ENCODE measurements at places on chromosomes 2 and 18. TPM values are rescaled to one million over a fixed set of nuclear protein-coding genes. Genes with fewer than 3 reads are reported as not detected.

- no peaks in the 10 kb centered on the region for H3K36me3 ChIP-seq
- no peaks in the 10 kb centered on the region for H3K4me1 ChIP-seq
- H3K4me3 ChIP-seq = no peak overlapping the region
- no peak overlapping the region for H3K27ac ChIP-seq
Measured at GRCh38 chr18:21391074-21391673, 149.1 kb downstream of the GREB1L start.

RESP18 gene
- total RNA-seq = not detected

- no peak overlapping the region for H3K27ac ChIP-seq
- no peak for DNase-seq
- no peak overlapping the region for H3K4me3 ChIP-seq
- H3K27me3 ChIP-seq = no peaks in the 10 kb centered on the region
- no peaks in the 10 kb centered on the region for H3K36me3 ChIP-seq
Measured at GRCh38 chr2:8657423-8658062, 24.3 kb upstream of the ID2 start.

DNER gene
- total RNA-seq = 0.78 TPM

DNA sequence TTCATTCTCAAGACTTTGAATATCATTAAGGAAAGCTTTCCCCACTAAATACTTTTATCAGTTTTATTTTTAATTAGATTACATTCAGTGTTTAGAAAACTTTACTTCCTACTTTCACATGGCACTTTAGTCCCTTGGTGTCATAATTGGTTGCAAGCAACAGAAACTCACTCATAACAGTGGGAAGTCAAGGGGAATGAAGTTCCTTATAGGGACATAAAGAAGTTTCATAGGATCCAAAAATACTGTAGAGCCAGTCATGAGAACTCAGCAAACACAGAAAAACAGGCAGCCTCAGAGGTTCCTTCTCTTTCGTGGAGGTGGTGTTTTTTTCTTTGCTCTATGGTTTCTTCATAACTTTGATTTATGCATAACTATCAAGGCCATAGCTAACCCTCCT, 809.0 kb downstream of the BCL11A start:
- H3K27ac ChIP-seq = no peak overlapping the region
- no peak overlapping the region for H3K4me3 ChIP-seq
- H3K36me3 ChIP-seq = no peaks in the 10 kb centered on the region
- H3K4me1 ChIP-seq = peaks cover 2% of the 10 kb centered on the region
- no peak for DNase-seq

ALK gene
- 0.26 TPM for total RNA-seq

DNA sequence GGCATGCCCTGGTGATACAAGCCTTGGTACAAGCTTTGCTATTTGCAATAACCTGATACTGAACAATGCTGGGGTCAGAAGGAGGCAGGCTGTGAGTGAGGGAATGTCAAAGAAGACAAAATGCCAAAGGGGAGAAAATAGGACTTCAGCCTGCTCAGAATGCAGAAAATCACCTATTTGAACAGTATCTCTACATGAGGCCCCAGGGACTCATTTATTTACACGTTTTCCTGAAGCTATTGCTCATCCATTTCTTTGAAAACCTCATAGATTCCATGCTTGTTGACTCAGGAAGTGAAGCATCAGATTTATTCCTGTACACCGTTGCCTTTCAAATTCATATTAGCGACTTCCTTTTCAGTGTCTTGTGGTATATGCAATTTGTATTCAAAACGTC, 69.4 kb upstream of the CBLN2 start:
- H3K27ac ChIP-seq = no peak overlapping the region
- H3K4me1 ChIP-seq = no peaks in the 10 kb centered on the region
- DNase-seq = no peak
- H3K36me3 ChIP-seq = no peaks in the 10 kb centered on the region
- H3K4me3 ChIP-seq = no peak overlapping the region
- H3K27me3 ChIP-seq = no peaks in the 10 kb centered on the region

RSAD2 gene
- total RNA-seq = 1.0 TPM

DNA sequence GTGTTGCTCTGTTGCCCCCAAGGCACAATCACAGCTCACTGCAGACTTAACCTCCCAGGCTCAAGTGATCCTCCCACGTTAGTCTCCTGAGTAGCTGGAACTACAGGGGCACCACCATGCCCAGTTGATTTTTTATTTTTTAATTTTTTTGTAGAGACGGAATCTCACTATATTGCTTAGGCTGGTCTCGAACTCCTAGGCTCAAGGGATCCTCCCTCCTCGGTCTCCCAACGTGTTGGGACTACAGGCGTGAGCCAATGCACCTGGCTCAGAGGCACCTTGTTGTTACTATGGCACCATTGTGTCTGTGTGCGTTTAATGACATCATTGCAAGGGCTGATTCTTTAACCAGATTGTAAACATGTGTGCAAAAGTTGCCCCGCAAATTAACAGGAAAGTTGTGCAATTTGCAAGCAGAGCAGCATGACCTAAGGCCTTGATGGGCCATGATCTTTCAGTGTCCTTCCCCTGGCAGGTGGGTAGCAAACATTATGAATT, 22.6 kb downstream of the TCF23 start:
- H3K27ac ChIP-seq = no peak overlapping the region
- no peaks in the 10 kb centered on the region for H3K36me3 ChIP-seq
- H3K27me3 ChIP-seq = no peaks in the 10 kb centered on the region
- DNase-seq = no peak

UGT1A6 gene
- total RNA-seq = not detected

GRCh38 chr2:10733566-10733925, 12.1 kb downstream of the ATP6V1C2 start:
- no peaks in the 10 kb centered on the region for H3K27me3 ChIP-seq
- H3K36me3 ChIP-seq = no peaks in the 10 kb centered on the region
- H3K4me1 ChIP-seq = no peaks in the 10 kb centered on the region
- no peak overlapping the region for H3K27ac ChIP-seq

GRCh38 chr2:217844696-217845095, 158.1 kb downstream of the TNS1 start:
- H3K4me3 ChIP-seq = no peak overlapping the region
- no peaks in the 10 kb centered on the region for H3K27me3 ChIP-seq
- H3K27ac ChIP-seq = no peak overlapping the region
- peaks cover 36% of the 10 kb centered on the region for H3K4me1 ChIP-seq
- peaks cover 20% of the 10 kb centered on the region for H3K36me3 ChIP-seq

- no peaks in the 10 kb centered on the region for H3K27me3 ChIP-seq
- DNase-seq = no peak
- H3K36me3 ChIP-seq = no peaks in the 10 kb centered on the region
- H3K4me1 ChIP-seq = no peaks in the 10 kb centered on the region
- no peak overlapping the region for H3K4me3 ChIP-seq
Measured at GRCh38 chr18:14768241-14768640, 20.3 kb downstream of the ANKRD30B start.

DNA sequence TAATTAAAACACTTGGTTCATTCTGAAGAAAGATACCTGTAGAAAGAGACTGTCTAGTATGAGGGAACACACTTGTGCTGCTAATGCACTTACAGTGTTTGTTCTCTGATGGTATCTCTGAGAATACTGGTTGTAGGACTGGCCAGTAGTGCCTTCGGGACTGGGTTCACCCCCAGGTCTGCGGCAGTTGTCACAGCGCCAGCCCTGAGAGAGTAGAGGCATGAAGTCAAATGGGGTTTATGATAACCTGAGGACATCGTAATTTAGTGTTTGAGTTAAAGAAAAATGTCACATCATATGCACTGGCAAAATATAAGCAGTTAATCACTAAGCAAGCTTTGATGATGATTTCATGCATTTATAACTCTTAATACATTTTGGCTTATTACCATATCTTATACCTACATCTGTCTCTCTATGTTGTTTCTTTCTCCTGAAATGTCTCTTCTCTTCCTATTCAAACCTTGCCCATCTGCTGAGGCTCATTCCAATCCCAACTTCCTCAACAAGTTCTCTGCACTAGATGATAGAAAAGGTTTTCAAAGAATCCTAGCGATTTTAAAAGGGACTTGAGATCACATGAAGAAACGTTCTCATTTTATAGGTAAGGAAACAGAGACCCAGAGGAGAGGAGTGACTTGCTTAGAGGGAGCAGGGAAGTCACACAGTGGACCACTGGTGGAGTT, 50.2 kb downstream of the ATIC start:
- H3K27me3 ChIP-seq = no peaks in the 10 kb centered on the region
- no peaks in the 10 kb centered on the region for H3K4me1 ChIP-seq
- no peak for DNase-seq
- no peak overlapping the region for H3K27ac ChIP-seq

EHD3 gene
- 0.99 TPM for total RNA-seq

- no peaks in the 10 kb centered on the region for H3K27me3 ChIP-seq
- H3K27ac ChIP-seq = no peak overlapping the region
- DNase-seq = no peak
- H3K4me3 ChIP-seq = no peak overlapping the region
- no peaks in the 10 kb centered on the region for H3K36me3 ChIP-seq
Measured at GRCh38 chr2:3132466-3132865, 245.2 kb downstream of the EIPR1 start.

- H3K27ac ChIP-seq = no peak overlapping the region
- H3K27me3 ChIP-seq = no peaks in the 10 kb centered on the region
- H3K4me1 ChIP-seq = no peaks in the 10 kb centered on the region
- no peaks in the 10 kb centered on the region for H3K36me3 ChIP-seq
- no peak overlapping the region for H3K4me3 ChIP-seq
- no peak for DNase-seq
Measured at GRCh38 chr2:103174711-103175110, 412.9 kb downstream of the TMEM182 start.

ALPG gene
- not detected for total RNA-seq

GRCh38 chr2:12083713-12084419, 337.4 kb downstream of the LPIN1 start:
- no peaks in the 10 kb centered on the region for H3K36me3 ChIP-seq
- no peak for DNase-seq
- H3K27me3 ChIP-seq = no peaks in the 10 kb centered on the region
- no peak overlapping the region for H3K4me3 ChIP-seq
- H3K4me1 ChIP-seq = no peaks in the 10 kb centered on the region
- no peak overlapping the region for H3K27ac ChIP-seq

GRCh38 chr2:677056-677958, at the start of gene TMEM18:
Gene TMEM18, minus strand, starts transcription at chr2:677406. Its CDS starts 61 bp downstream, at chr2:677345.
- peak within 1 kb of the TSS; percentile 100 for H3K27ac ChIP-seq
- peak; percentile 96 for DNase-seq
- H3K36me3 ChIP-seq = no peaks in the 10 kb centered on the region
- H3K4me3 ChIP-seq = peak within 1 kb of the TSS; percentile 86
- no peaks in the 10 kb centered on the region for H3K27me3 ChIP-seq

CCBE1 gene
- total RNA-seq = 4.4 TPM

GRCh38 chr2:216765761-216766262, 70.5 kb upstream of the IGFBP5 start:
- no peaks in the 10 kb centered on the region for H3K36me3 ChIP-seq
- no peak for DNase-seq
- no peaks in the 10 kb centered on the region for H3K4me1 ChIP-seq
- H3K27me3 ChIP-seq = no peaks in the 10 kb centered on the region
- no peak overlapping the region for H3K4me3 ChIP-seq

DNA sequence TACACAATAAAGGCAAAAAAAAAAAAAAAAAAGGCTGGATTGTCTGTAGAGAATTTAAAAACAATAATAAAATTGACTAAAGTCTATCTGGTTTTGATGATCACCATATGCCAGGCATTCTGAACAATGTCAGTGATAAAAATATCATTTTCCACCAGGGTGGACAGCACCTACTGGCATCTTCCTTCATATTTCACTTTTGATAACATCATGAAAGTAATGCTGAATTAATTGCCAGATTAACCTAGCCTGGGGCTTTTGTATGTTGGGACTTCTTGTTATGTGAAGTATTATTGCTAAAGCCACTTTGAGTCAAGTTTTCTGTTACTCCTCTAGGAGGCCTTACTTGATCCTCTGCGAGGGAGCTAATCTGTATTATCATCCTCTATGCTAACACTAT, 73.8 kb upstream of the FAM98A start:
- H3K36me3 ChIP-seq = no peaks in the 10 kb centered on the region
- no peaks in the 10 kb centered on the region for H3K4me1 ChIP-seq
- DNase-seq = no peak
- no peak overlapping the region for H3K4me3 ChIP-seq

- H3K4me1 ChIP-seq = no peaks in the 10 kb centered on the region
- H3K4me3 ChIP-seq = no peak overlapping the region
- H3K27ac ChIP-seq = no peak overlapping the region
- no peak for DNase-seq
Measured at GRCh38 chr2:16716944-16717343, 51.3 kb upstream of the CYRIA start.

IL36A gene
- not detected for total RNA-seq

DNA sequence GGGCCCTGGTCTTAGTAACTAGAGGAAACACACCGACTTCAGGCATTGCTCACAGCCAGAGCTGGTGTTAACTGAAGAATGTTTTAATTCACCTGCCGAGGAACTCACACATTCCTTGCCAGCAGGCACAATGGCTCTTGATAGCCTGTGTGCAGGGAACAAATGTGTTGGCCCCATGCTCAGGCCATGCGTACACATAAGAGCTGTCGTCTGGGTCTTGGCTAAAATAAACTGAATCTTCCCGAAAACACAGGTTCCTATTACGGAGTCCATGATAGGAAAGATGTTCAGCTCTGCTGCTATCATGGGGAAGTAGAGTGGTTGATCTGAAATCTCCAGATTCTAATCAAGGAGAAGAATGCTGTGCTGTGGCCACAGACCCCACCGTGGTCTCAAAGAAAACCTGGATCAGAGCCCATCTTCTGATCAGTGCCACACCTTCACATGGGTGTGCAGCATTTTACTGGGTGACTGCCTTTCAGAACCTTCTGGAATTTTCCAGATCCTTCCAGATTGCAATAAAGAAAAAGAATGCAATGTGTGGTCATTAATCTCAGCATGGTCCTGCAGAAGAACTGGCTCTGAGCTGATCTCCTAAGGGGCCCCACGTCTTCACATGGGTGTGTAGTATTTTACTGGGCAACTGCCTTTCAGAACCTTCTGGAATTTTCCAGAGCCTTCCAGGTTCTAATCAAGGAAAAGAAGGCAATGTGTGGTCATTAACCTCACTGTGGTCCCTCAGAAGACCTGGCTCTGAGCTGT, 17.2 kb downstream of the MBP start:
- H3K27me3 ChIP-seq = no peaks in the 10 kb centered on the region
- no peak for DNase-seq
- no peaks in the 10 kb centered on the region for H3K36me3 ChIP-seq
- peak overlapping the region; percentile 99 for H3K27ac ChIP-seq

GRCh38 chr2:234003972-234004617, 46.4 kb upstream of the SPP2 start:
- H3K4me3 ChIP-seq = no peak overlapping the region
- no peaks in the 10 kb centered on the region for H3K27me3 ChIP-seq
- DNase-seq = no peak

DNA sequence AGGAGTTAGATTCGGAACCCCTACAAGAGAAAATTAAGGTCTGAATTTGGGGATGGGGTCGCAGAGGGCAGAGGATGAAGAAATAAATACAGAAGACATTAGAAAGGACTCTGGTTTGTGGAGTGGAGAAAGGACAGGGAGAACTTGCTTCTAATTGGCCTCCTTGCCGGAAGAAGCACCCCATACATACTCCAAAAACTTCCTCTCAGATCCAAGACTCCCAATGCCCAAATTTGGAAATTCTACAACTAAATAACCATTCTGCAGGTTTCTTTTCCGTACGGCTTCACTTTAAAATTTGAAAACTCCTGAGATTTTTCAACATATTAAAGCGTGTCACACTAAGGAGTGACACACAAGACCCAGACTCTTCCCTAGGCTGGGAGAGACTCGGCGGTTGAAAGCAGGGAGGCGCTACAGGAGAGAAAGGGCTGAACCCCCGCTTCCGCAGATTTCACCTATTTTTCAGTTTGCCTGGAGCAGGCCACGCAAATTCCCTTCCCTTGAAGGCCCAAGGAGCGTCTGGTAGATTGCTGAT, 478 bp downstream of the CLHC1 start:
- DNase-seq = no peak
- H3K4me3 ChIP-seq = peak overlapping the region; percentile 75
- peaks cover 18% of the 10 kb centered on the region for H3K36me3 ChIP-seq
- H3K27me3 ChIP-seq = no peaks in the 10 kb centered on the region
- H3K4me1 ChIP-seq = peaks cover 33% of the 10 kb centered on the region

RUFY4 gene
- total RNA-seq = not detected
